ENCODE measurements at places on chromosomes 2 and 18.

- no peak for DNase-seq
Measured at GRCh38 chr2:38912619-38913018, 22.9 kb downstream of the ARHGEF33 start.

GRCh38 chr18:69152436-69152835, 248.3 kb upstream of the DOK6 start:
- DNase-seq: no peak

DNA sequence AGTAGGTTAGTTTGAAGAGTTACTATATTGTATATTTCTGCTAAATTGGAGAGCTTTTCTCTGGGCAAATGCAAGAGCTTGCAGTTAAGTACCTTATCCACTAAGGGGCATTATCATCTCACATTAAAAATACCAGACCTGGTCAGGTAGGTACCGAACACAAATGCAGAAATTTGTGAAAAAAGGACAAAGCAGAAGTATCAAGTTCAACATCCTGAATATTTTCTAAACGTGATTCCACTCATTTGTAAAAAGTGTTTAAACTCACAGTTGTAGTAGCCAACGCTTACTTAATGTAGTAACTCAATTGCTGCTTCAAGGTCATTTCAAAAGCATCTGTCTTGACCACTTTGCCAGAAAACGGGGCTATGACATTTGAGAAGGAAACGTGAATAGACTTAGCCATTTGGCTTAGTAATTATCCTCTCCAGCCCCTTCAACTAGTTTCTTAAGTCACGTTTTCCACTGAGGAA, 52.1 kb downstream of the CYRIA start:
- no peak for DNase-seq

- DNase-seq: no peak
Measured at GRCh38 chr2:70671092-70671675, 96.8 kb downstream of the ADD2 start.

- no peak for DNase-seq
Measured at GRCh38 chr2:66495788-66496640, 61.1 kb downstream of the MEIS1 start.

DNA sequence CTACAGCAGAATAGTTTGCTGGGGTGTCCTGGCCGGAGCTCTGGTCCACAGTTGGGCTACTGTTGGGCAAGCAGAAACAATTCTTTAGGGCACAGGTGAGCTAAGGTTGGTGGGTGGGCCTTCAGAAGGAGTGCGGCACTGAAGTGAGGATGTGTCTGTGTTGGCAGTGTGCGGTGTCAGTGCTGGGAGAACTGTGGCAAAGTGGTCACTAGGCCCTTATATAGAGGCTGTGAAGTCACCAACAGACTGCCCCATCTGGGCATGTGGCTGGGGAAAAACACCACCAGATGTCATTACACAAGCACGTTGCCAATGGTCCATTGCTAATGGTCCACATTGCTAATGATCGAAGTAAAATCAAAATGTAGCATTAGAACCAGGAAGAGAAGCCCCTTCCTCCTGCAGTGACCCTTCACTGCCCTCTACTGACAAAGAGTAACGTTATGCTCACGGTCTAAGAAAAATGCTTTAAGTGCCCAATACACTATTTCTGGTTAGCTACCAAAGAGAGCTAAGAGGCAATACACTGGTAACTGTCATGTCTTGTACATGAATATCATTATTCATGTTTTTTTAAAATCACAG, 21.3 kb downstream of the SCN1A start:
- DNase-seq: no peak

- no peak for DNase-seq
Measured at GRCh38 chr18:77359561-77360314, 110.1 kb downstream of the GALR1 start.

DNA sequence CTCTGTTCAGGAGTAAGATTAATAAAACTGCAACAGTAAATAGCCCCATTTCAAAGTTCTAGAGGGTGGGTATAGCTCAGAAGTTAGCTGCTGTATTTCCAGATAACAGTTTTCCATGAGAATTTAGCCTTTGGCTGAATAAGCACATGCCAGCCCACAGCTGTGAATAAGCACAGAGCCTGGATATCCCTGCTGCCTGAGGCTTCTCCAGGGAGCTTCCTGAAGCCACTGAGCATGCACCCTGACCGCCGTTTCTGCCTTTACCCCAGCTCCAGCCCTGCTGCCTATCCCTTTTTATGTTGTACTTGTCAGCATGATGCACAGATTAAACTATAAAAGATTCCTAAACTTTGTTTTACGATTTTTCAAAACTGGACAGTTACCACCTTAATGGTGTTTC, 85.3 kb downstream of the FEZ2 start:
- no peak for DNase-seq

DNA sequence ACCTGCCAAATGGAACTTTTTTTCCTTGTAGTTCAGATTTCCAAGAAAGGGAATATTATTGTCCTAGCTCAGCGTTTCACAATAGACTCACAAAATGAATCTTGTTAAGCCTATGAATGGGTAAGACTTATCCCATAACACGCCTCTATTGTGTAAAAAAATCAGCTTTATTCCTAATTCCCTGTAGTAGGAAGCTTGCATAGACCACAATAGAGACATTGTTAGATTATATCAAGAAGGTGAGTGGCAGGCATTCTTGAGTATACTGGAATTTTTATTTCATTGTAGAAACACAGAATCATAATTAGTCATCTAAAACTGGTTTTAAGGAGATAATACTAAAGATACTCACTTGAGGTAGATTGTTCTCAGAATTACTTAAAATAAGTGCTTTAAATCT, 46.5 kb upstream of the SLC30A6 start:
- DNase-seq: no peak

- DNase-seq: no peak
Measured at GRCh38 chr2:147855977-147856376, 11.1 kb downstream of the ACVR2A start.

DNA sequence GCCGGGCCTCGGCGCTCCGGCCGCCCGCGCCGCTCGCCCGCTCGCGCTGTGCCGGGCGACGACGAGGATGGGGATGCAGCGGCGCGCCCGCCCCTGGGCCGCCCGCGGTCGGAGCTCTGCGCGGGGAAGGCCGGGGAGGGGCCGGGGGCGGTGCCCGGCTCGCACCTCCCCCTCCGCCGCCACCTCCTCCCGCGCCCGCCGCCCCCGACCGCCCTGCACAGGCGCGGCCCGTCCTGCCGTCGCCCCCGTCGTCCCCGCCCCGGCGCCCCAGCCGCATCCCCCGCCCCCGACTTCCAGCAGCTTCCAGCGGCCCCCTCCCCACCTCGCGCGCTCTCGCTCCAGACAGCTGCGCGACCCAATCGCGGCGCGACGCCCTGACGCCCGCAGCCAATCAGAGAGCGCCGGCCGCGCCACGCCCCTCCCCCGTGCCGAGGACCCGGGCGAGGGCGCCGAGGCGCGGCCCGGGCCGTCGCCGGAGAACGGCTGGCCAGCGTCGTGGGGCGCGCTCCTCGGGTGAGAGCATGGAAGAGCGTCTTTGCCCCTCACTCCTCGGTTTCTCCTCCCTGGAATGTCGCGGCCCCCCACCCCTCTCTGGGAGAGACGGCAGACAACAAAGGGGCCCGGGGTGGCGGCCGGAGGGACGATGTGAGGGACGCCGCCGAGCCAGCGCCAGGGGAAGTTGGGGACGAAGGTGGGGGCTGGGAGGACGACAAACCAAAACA, at the start of gene MBOAT2:
TSS of gene MBOAT2 (minus strand) at position 69 of the 722 bp plus-strand sequence. CDS start 70 bp downstream, outside the sequence.
- peak; percentile 86 for DNase-seq

GRCh38 chr2:74957886-74958273, 563 bp upstream of the POLE4 start:
- no peak for DNase-seq

DNA sequence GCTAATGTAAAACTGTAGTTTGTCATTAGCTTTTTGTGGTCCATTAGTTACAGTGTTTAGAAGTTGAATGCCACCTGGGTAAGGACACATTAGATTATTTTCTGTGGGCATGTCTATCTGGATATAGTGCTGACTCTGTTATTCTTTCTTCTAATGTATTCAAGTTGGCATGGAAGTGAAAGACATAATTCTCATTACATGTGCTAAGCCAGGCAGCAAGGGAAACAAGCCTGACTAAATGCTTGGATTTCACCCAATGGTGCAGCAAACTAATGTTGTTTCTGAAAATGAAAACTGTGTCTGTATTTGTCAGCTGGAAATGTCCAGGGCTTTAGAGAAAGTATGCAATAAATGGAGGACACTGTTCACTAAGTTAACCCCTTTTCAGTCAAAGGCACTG, 100.7 kb downstream of the NUP35 start:
- DNase-seq: no peak

DNA sequence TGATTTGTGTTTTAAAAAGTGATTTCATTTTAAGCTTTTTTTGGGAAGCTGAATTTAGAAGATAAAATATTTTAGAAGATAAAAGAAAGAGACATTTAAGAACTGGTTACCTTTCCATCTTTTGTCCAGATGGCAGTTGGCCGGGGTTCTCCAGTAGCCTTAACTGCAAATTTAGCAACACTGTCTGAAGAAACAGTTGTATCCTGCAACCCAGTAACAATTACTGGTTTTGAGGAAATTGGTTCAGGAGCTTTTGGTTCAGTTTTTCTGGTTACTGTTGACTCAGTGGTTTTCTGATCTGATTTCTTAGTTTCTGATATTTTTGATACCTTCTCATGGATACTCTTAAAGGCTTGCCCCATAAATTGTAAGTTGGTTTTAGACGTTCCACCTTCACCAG, 49.9 kb downstream of the PLEKHA3 start:
- DNase-seq: no peak

- DNase-seq: no peak
Measured at GRCh38 chr2:237470914-237471313, 16.1 kb upstream of the MLPH start.

GRCh38 chr2:116487336-116487735, 1327.2 kb upstream of the DDX18 start:
- no peak for DNase-seq

DNA sequence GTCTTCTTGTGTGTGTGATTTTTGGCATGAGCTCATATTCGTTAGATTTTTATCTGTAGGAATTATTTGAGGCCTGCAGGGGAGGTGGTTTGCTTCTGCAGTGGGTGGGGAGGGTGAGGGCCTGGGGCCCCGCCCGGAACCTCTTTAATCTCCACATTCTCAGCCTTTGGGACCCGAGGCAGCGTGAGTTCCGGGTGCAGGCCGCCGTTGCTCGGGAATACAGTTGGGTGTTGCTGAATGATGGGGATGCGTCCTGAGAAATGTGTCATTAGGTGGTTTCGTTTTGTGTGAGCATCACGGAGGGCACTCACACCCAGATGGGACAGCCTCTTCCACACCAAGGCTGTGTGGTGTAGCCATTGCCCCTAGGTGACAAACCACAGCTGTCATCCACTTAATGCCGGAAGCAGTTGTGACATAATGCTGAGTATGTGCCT, 13.7 kb upstream of the GAL3ST2 start:
- DNase-seq: peak; percentile 27

GRCh38 chr2:42361728-42362283, 789 bp upstream of the COX7A2L start:
- no peak for DNase-seq

GRCh38 chr2:85564144-85564563, 2.9 kb upstream of the GGCX start:
- DNase-seq: no peak

- no peak for DNase-seq
Measured at GRCh38 chr18:56112013-56112749, 524.2 kb upstream of the TCF4 start.

GRCh38 chr2:74843433-74843832, 9.5 kb downstream of the HK2 start:
- no peak for DNase-seq

GRCh38 chr18:48347756-48348326, 61.3 kb downstream of the ZBTB7C start:
- no peak for DNase-seq

GRCh38 chr2:28710545-28710944, 41.1 kb upstream of the PPP1CB start:
- no peak for DNase-seq

- DNase-seq: no peak
Measured at GRCh38 chr2:11444737-11445136, 21.2 kb downstream of the E2F6 start.

DNA sequence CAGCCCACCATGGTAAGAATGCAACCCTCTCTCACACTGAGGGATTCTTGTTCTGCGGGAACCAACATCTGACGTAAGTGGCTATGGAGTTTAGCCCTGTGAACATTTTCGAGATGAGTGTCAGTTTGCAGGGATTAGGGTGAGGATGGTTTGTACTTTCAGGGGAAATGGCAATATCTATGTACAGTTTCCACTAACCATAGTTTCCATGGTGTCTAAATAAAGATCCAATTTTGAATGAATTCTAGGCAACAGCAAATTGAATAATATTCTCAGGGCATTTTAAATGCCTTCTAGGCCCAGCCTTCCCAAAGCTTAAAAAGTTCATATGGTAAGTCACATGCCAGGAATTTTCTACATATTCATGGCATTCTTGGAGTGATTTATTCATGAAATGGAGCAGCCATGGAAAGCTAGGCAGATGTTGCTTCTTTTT, 105.4 kb upstream of the MMADHC start:
- no peak for DNase-seq

DNA sequence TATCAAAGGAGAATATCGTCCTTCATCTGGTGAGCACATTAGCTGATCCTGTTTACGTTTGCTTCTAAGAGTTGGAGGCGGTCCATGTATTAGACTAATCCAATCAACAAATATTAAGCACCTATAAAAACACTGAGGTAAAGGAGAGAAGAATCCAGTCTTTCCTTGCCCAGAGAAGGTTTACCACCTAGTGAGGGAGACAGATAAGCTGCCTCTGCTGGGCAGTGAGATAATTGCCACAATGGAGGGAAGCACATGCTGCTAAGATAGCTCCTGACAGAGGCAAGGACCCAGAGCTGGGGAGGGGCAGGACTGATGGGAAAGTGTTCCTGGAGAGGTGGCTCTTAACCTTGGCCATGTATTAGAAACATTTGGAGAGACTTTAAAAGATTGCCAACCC, 36.7 kb upstream of the ST8SIA5 start:
- no peak for DNase-seq

GRCh38 chr18:5546660-5547059, 2.9 kb upstream of the EPB41L3 start:
- DNase-seq: no peak

DNA sequence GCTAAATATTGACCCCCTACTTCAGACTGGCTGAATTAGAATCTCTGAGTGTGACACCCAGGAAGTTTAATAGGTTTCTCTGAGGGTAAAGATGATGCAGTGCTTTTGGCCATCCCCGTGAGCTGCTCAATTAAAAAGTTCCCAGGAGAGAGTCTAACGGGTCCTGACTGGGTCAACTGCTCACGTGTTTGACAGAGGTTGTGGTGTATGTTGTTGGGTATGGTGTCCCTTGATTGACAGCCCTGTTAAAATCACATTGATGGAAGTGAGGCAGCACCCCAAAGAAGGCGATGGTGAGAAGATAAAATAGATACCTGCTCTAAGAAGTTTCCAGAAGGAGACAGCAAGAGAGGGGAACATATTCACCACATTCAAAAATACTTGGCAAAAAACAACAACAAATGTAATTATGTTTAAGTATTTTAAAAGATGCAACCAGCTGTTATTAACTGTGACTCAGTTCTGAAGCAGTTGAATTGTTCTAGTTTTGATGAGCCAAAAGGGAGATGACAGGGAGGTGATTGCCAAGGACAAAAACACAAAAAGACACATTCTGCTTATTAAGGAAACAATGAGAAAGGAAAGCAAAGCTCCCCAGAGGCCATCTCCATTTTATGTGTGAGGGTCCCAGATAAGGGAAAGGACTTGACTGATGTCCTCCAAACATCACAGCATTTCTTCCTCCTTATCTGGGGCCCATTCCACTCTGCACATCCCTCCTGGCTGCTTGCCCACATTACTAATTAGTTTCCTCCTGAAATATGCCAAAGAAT, 11.5 kb upstream of the GMCL1 start:
- no peak for DNase-seq

Data from activated naive CD4-positive, alpha-beta T cell treated with anti-CD3 and anti-CD28 coated beads, Interleukin-2, amount 10 ng/mL, durations not matched to agents 7 days and 5 days (primary cell).